ENCODE measurements at places on chromosomes 12 and 14. TPM values are rescaled to one million over a fixed set of nuclear protein-coding genes. Genes with fewer than 3 reads are reported as not detected.

DNA sequence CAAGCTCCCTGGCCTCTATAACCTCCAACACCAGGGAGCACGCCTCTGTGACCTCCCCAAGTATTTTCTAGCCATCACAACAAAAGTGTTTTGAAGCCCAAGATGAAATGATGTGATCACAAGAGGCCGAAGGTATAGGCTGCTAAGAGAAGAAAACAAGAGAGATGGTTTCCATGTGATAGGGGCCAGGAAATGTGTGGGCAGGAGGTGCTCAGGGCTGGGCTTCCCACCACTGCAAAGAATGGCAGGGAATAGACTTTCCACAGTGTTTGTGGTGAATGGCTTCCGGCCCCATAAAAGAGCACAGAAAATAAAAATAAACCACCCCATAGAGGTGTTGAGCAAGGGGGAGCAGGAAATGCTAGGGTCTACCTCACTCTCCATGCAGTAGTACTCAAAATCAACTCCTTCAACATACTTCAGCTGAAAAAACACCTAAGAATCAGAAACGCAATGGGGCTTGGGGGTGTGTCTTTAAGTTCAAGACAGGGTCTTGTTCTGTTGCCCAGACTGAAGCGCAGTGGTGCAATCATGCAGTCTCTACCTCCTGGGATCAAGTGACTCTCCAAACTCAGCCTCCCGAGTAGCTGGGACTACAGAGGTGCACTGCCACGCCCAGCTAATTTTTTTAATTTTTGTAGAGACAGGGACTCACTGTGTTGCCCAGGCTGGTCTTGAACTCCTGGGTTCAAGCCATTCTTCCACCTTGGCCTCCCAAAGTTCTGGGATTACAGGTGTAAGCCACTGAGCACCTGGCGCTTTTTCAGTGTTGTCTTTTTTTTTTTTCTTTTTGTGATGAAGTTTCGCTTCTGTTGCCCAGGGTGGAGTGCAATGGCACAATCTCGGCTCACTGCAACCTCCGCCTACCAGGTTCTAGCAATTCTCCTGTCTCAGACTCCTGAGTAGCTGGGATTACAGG, 27.1 kb downstream of the DAD1 start:
- DNase-seq = peak; percentile 76

DNA sequence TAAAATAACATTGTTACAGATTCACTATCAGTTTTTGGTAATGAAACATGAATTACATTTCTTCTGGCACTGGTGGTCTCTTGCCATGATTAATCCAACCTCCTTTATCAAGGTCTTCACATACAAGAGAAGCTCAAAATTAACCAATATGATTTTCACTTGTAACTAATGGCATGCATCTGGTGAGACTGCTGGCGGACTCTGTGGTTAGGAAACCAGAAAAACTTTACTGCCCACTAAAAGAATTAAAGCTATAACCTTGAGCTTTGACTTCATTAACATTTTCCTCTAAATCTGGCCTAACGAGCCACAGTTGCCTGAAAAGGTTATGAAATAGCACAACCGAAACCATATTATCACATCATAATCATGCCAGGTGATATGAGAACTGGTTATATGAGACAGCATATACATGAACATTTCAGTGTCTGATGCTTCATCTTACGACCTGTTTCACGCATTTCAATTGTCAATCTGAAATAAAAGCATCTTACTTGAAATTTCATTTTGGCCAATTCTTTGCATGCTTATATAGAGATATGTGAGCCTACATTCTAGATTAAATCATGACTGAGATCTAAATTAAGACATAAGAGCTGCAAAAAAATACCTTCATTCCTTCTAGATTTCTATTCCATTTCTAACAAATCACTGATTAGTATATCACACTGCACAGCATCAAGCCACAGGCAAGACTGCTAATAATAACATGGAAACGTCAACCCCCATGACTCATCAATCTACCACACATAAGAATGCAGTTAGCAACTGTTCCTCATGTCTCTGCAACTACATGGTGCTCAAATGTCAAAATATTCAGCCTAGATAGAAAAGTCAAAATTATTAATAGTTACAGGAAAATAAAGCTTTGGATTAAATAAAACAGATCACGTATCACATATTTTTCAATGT, 89.3 kb downstream of the OSBPL8 start:
- DNase-seq = no peak

DNA sequence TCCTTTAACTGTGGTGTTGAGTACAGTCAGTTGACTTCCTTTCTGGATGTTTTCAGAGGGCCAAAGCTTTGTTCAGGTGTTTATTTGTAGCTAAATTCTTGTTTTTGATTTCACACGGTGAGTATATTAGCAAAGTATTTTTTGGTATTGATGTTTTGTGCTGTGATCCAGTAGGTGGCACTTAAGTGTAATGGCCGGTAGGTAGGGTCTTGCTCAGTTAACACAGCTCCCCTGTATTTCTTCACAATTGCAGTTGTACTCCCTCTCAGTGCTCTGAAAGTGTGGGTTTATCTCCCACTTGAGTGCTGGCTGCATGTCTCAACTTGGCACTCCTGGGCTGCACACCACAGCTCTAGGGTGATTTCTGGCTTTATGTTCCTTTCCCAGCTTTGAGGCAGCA, 339.5 kb downstream of the AEBP2 start:
- no peak for DNase-seq

E2F7 gene
- total RNA-seq = 4.4 TPM

TOMM20L gene
- not detected for total RNA-seq

- no peak for DNase-seq
Measured at GRCh38 chr14:71238835-71239234, 331.6 kb downstream of the PCNX1 start.

GRCh38 chr12:67876305-67876915, 112.8 kb upstream of the IFNG-AS1 start:
- no peak for DNase-seq

GPHB5 gene
- total RNA-seq = not detected

DNA sequence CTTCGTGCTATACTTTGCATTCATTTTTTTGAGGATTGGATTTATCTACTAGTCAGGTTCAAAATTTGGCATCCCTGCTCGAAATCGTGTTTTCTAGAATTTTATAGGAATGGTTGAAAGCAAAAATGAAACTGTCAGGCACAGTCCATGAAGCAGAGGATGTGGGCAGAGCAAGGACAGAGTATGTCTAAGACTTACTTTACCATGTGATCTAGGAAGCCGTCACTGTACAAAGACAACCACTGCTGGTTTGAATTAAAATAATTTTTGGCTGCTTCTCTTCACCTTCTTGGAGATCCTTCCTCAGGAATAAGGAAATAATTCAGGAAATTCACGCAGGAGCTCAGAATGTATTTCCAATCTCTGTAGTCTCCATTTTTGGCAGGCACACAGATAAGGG, 31.6 kb upstream of the SGPP1 start:
- peak; percentile 18 for DNase-seq

DNA sequence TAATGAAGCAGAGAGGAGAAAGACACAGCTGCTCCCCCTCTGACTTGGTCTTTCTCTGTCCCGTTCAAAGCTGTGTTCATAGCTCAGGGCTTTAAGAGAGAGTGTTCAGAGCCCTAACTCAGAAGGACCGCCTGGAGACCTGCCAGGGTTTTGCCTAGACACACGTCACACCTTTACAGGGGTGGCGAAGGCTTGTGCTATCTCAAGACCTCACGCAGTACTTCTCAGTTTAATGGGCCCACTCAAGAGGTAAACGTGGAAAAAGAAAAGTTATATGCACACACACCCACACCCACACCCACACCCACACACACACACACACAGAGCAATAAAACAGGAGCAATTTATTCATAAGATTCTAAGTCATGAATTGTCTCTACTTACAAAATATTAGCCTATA, 374.3 kb downstream of the C12orf75 start:
- DNase-seq = no peak

GRCh38 chr12:6076346-6076745, 48.1 kb downstream of the VWF start:
- no peak for DNase-seq

DNA sequence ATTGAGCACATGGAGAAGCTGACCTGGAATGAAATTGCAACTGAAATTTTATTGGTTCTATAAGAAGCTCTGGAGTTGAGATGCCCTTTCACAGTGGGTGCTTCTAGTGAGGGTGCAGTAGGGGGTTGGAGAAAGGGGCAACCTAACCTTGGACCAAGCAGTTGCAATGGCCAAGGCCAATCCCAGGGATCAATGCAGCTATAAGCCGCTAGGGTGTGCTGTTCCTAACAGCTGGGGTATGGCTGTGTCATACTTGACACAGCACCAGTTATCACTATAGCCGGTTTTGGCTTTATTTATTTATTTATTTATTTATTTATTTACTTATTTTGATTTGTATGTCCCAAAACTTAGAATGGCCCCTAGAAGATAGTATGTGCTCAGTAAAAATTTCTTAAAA, 505.9 kb downstream of the FLRT2 start:
- no peak for DNase-seq

DNA sequence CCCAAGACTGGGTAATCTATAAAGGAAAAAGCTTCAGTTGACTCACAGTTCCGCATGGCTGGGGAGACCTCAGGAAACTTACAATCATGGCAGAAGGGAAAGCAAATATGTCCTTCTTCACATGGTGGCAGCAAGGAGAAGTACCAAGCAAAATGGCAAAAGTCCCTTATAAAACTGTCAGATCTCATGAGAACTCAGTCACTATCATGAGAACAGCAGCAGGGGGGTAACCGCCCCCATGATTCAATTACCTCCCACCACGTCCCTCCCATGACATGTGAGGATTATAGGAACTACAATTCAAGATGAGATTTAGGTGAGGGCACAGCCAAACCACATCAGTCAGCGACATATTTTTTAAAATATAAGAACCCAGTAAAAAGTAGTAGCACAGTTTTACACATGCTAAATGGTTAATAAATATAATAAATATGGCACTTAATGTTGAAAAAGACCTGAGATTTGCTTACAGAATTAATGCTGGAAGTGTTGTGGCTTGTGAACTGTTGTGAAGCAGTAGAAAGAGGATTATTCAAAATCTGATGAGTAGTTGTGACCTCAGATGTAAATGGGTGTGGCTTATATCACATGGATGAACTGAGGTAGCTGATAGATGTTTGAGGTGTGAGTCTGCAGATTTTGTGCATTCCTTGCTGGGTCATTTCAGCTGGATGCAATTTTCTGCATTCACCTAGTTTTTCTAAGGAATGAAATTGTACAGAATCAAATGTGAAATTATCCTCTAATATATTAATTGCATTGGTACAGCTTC, 46.9 kb upstream of the CHPT1 start:
- no peak for DNase-seq

DNA sequence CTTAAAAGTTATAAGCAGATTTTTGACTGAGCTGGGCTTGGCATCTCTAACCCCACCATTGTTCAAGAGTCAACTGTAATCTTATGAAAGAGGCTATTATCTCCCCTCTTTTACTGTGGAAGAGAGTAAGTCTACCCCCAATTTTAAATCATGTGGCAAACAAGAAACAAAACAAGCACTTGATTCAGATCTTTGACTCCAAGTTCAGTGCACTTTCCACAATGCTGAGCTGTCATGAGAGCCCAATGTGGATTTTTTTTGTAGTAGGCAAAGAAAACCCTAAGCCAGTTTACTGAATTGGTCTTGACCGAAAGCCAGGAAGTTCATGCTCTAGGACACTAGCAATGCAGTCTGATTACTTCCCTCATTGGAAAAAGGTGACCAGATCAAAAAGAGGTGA, 306.2 kb downstream of the GALC start:
- no peak for DNase-seq
